Colonic mucosa (tissue), 4 donors: ENCODE measurements at places on chromosomes 11 and 22. TPM values are rescaled to one million over a fixed set of nuclear protein-coding genes. Genes with fewer than 3 reads are reported as not detected.

GRCh38 chr11:131745405-131745804, 375.0 kb downstream of the NTM start:
- DNase-seq: no peak

DNA sequence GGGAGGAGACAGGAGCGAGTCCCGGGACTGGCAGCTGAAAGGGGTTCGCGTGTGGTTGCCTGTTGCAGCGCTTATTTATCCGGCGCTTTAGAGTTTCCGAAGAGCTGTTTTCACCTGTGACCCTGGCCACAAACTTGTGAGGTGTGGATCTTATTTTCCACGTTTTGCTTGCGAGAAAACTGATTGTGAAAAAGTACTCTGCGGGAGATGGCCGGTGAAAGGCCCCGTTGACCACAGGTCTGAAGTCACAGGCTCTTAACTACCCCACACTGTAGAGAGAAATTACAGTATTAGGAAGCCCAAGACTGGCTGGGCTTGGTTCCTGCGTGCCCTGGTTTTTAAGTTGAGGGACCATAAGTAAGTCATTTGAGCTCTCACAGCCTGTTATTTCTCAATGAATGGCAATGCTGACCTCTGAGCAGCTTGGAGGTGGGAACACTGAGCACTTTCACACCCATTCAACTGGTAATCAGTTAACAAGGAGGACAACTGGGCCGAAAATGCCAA, 379 bp upstream of the RAB38 start:
- DNase-seq: no peak

DNA sequence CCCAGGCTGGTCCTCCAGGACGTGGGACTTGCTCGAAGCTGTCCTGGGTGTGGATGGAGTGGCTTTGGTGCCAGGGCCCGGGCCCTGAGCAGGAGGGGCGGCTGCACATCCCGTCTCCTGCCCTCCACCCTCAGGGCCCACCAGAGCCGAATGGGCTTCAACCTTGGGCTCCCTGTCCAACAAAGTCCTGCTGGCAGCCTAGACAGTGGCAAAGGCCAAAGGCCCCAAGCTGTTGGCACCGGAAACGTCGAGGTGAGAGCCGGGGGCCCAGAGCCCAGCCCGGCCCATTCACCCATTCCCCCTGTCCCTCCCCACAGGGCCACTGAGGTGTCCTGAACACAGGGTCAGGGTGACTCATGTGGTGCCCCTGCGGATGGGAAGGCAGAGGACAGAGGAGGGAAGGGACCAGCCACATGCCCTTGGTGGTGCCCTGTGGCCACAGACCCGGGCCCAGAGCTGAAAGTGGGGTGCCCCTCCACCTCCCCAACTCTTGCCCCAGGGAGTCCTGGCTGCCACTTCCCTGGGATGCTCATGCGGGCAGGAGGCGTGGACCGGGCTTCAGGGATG, 9.1 kb downstream of the TSPAN32 start:
- no peak for DNase-seq

- no peak for DNase-seq
Measured at GRCh38 chr11:128614026-128614425, 26.7 kb upstream of the ETS1 start.

- no peak for DNase-seq
Measured at GRCh38 chr22:43376765-43377547, 33.8 kb upstream of the SCUBE1 start.

DNA sequence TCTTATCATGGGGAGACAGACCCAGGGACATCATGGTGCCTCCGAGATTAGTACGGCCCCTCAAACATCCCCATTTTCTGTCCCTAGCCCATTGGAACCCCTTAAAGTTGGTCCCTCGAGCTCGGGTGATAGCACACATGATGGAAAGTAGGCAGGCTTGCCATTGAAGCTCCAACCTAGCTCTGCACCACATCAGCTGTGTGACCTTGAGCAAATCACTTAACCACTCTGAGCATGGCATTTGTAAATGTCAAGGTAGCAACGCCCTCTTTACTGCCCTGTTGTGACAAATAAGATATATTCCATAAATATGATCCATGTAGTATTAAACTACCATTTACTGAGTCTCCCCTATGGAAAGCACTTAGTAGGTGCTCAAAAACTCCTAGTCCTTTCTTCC, 61.1 kb downstream of the MIAT start:
- DNase-seq: no peak

GRCh38 chr22:38073150-38074130, 10.5 kb downstream of the SLC16A8 start:
- no peak for DNase-seq

POU2AF1 gene
- 3.7 TPM for total RNA-seq

RABL2B gene
- 14.3 TPM for total RNA-seq

CTSF gene
- 3.1 TPM for total RNA-seq

DEUP1 gene
- not detected for total RNA-seq

C11orf91 gene
- not detected for total RNA-seq

C11orf65 gene
- total RNA-seq: 0.50 TPM

CD81 gene
- 208 TPM for total RNA-seq

SCUBE1 gene
- 5.6 TPM for total RNA-seq
